ENCODE measurements at places on chromosomes 5 and 9. TPM values are rescaled to one million over a fixed set of nuclear protein-coding genes. Genes with fewer than 3 reads are reported as not detected.

DNA sequence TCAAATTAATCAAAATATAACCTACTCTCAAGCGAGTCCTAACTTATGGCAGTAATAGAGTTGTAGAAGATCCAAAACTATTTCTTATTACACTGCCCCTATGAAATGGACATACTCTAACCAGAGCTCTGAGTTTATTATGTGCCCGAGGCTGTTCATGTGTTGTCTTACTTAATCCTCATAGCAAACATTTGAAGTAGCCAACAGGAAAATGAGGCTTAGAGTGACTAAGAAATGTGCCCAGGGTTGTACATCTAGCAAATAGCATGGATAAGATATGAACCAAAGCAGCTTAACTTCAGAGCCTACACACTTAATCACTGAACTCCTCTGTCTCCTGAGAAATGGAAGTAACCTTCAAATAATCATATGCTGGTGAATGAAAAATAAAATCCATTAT is 1551.7 kb downstream of the MAT2B start:
- DNase-seq: no peak

The SPARC gene
- 148 TPM for total RNA-seq

GRCh38 chr5:38208782-38209378 is 49.5 kb upstream of the EGFLAM start:
- peak; percentile 33 for DNase-seq

DNA sequence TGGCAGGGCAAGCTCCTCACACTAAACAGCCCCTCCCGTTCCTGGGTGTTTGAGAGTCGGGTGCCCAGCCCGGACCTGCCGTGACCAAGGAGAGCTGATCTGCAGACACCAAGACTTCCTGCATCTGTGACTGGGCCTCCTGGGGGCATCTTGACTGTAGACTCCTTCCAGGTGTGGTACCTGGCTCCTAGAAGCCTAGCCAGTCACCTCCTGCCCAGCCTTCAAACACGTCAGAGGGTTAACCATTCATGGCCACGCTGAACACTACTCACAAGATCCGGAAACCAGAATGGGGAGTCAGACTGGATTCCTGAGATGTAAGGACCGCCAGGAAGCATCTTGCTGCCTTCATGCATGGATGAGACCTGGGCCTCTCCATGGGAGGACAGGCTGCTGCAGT is 3.7 kb upstream of the LCN2 start:
- no peak for DNase-seq

The HSPB3 gene
- not detected for total RNA-seq

DNA sequence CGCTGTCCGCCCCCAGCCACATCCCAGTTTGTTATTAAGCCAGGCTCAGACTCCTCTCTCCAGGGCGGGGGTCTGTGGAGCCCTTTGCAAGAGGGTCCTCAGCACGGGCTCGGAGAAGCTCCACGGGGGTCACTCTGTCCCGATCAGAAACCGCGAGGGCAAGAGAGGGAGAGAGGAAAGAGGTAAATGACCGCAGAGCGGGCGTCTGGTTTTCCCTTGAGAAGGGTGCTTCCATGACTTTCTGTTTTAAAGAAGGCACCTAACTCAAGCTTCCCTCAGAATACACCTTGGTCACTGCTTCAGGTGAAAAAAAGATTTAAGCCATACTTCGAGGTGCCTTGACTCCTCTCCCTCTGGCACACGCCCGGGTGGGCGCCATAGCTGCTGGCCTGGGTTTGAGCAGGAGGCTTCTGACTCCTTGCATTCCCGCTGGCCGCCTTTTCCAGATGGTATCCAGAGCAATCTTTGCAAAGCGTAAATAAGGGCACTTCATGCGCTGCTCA is 5.8 kb upstream of the TERT start:
- DNase-seq: no peak

DNA sequence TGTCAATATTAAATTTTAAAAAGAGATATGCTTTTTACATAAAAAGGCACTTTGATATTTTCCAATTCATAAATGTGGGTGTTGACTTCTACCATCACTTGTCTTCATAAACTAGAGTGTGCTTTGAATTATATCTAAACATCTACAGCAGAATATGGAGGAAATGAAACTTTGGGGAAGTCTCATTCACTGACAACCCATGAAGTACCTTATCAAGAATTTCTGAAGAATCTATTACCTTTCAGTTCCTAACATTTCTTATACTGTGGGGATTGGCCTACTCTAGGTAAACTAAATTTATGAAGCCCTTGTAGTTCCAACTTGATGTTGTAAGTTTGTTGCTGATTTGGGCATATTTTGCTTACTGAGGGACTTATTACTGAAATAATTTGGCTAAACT is 81.9 kb downstream of the EMB start:
- DNase-seq: no peak

- DNase-seq: peak; percentile 26
Measured at GRCh38 chr5:141208478-141208877, at the start of gene PCDHB12. Gene PCDHB12 (plus strand): TSS chr5:141208719. CDS start chr5:141208908, 189 bp downstream.

- DNase-seq: no peak
Measured at GRCh38 chr5:90767710-90768109, 209.1 kb downstream of the ADGRV1 start.

The ZCCHC10 gene
- total RNA-seq: 15.3 TPM

GRCh38 chr5:125575891-125576505 is 829.6 kb upstream of the ZNF608 start:
- DNase-seq: no peak

DNA sequence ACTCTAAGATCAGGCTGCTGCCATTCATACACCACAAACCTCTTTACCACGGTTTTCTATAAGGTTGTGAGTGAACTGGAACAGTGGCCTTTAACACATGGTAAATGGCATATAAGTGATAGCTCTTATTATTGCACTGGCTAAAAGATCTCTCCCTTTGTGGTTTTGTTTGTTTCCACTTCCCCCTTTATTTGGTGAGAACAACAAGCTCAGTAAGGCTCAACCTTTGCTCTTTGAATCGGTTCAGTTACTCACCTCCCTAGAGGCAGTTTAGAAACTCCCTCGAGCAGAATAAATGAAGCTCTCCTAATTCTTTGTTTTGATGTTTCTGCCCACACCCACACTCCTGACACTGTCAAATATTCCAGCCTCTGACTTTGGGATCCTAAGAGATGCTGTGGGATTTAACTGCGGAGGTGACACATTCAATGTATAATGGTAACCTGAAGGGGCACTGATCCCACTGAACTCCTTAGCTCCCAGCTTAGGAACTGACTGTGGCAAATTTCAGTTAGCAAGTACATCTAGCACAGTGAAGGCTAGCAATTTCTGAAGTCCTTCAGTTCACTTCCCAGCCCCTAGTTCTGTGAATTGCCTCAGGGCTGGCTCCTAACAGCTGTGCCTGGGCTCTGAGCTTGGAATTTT is 22.5 kb upstream of the RAD23B start:
- DNase-seq: no peak

GRCh38 chr5:159452480-159453167 is 122.3 kb upstream of the IL12B start:
- DNase-seq: no peak

- no peak for DNase-seq
Measured at GRCh38 chr5:1176473-1177391, 24.7 kb upstream of the SLC6A19 start.

The CDKN2A gene
- not detected for total RNA-seq

DNA sequence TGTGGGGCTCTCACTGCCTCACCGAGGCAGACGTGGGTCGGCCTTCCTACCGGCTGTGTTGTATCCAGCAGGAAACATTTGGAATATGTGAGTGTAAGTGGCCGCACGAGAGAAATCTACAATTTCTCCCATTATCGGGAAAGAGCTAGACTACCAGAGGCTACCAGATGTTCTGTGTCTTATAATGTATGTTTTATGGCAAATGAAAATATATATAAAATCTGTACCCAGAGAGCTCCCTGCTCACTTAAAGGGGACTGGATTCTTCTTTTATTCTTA is 69.5 kb upstream of the PITX1 start:
- DNase-seq: no peak

DNA sequence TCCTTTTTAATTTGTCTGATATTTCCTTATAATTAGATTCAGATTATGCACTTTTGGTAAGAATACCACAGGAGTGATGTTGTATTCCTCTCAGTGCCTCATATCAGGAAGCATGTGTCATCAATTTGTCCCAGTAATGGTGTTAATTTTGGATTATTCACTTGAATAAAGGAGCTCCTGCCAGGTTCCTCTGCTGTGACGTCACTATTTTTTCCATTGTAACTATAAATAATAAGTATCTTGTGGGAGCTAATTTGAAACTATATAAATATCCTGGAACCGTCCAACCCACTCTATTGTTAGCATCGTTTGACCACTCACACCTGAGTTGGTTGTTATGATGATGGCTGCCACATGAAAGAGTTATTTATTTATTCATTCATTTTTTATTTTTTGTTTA is 107.9 kb downstream of the INVS start:
- DNase-seq: no peak

The QSOX2 gene
- 9.8 TPM for total RNA-seq

The PCDHGC3 gene
- 72.8 TPM for total RNA-seq

DNA sequence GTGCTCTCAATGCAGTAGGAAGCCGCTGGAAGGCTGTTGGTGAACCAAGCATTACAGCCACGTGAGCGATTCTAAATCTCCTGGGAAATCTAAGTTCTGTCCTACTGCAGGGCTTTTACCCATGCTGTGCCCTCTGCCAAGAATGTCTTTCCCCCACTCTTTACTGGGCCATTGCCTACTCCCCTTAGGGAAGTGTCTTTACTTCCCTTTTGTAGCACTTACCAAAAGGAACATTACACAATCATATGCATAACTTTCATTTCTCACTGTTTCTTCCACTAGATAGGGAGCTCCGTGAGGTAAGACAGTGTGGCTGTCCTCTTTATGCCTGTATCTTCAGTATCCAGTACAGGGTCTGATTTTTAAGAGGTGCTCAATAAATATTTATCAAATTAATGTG is 241.7 kb upstream of the NR4A3 start:
- DNase-seq: no peak

The SNX2 gene
- 74.2 TPM for total RNA-seq
